ENCODE measurements at places on chromosomes 6 and 20.

- no peak for DNase-seq
Measured at GRCh38 chr6:15550546-15551123, 112.2 kb downstream of the DTNBP1 start.

GRCh38 chr6:74785236-74785635, 420.6 kb downstream of the COL12A1 start:
- DNase-seq, result no peak

DNA sequence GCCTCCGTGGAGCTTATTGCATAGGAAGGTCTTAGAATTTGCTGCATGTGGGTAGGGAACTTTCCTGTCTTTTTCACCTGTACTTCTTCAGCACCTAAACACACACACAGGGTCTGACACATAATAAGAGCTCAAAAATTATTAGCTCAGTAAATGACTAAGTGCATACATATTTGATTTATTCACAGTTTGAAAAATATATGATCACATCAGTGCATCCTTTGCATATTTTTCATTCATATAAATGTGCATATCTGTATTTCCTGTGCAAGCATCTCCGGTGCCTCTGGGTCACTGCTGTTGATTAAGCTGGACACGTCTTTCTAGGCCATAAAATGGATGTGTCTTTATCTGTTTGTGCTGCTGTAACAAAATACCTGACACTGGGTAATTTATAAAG, 234.7 kb downstream of the UST start:
- DNase-seq, result no peak

GRCh38 chr20:50580016-50580747, 70.0 kb downstream of the PTPN1 start:
- peak; percentile 77 for DNase-seq

GRCh38 chr6:30020626-30021025, 40.4 kb upstream of the POLR1H start:
- DNase-seq, result no peak

DNA sequence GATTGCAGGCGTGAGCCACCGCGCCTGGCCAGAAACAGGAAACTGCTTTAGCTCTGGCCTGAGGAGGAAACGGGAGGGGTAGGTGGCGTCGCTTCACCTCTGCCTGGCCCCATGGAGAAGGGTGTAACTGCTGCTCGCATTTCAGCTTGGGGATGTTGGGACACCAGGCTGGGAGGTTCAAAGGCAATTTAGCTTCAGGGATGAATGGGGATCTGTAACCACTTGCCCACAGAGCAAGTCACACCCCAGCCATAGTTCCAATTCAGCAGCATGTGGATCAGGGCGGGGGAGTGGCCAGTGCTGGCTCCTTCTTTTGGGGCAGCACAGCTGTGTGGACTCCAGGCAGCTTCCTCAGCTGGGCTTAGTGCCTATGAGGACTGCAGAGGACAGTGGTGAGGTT, 34.8 kb upstream of the NUP153 start:
- DNase-seq, result no peak

All from ovary (tissue), 10 donors.